ENCODE measurements at places on chromosomes 12 and 14.

- DNase-seq = no peak
These were observed 6.6 kb upstream of the ITGA5 start for GRCh38 chr12:54425702-54426101.

GRCh38 chr14:51451561-51451960 lies 200.1 kb upstream of the FRMD6 start:
- DNase-seq = no peak

- DNase-seq = peak; percentile 72
These were observed 24.0 kb downstream of the CCDC38 start for GRCh38 chr12:95918194-95918993.

DNA sequence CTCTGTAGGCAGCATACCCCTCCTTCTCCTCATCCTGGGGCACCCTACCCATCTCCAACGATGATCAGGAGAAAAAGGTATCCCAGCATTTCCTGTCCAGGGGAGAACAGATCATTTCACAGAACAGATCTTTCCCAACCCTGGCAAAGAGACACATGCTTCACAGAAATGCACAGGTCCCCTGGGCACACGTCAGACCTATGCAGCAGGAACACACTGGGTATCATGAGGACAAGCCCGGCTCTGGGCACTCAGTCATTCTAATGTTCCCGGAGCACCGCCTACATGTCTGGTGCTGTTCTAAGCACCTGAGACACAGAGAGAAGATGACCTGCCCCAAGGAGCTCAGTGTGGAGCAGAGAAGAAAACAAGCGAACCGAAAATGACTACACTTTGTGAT lies 56.2 kb downstream of the ACTN1 start:
- DNase-seq = no peak

GRCh38 chr12:113165521-113166450 lies 16.3 kb downstream of the CFAP73 start:
- no peak for DNase-seq

GRCh38 chr12:2722806-2723205 lies 72.0 kb upstream of the FKBP4 start:
- no peak for DNase-seq

- no peak for DNase-seq
These were observed 127.7 kb upstream of the CAND1 start for GRCh38 chr12:67141296-67142018.

- DNase-seq = no peak
These were observed 9.4 kb upstream of the SLC35F4 start for GRCh38 chr14:57875296-57875695.

GRCh38 chr12:110750784-110751461 lies 8.2 kb upstream of the PPP1CC start:
- DNase-seq = no peak
